Bone marrow (tissue), 2 donors: ENCODE measurements at places on chromosomes 12 and 14.

- DNase-seq = no peak
Measured at GRCh38 chr14:87049950-87050349, 943.0 kb downstream of the GALC start.

DNA sequence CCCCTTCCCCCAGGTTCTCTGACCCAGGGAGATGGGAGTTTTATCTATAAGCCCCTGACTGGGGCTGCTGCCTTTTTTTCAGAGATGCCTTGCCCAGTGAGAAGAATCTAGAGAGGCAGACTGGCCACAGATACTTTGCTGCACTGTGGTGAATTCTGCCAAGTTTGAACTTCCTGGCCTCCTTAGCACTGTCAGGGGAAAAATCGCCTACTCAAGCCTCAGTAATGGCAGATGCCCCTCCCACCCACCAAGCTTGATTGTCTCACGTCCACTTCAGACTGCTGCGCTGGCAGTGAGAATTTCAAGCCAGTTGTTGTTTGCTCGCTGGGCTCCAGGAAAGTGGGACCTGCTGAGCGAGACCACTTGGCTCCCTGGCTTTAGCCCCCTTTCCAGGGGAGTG lies 31.7 kb downstream of the KLRK1 start:
- no peak for DNase-seq

GRCh38 chr14:105337433-105337832 lies 22.9 kb downstream of the PACS2 start:
- DNase-seq = no peak

DNA sequence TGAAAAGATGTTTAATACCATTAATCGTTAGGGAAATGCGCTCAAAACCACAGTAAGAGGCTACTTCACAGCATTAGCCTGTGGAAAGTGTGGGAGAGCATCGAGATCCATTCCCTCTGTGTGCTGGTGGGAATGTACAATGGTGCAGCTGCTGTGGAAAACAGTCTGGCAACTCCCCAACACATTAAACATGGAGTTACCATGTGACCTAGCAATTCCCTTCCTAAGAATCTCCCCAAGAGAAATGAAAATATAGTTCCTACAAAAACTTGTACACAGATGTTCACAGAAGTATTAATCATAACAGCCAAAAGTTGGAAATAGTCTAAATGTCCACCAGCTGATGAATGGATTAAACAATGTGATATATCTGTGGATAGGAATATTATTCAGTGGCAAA lies 23.8 kb downstream of the MLXIP start:
- DNase-seq = no peak

DNA sequence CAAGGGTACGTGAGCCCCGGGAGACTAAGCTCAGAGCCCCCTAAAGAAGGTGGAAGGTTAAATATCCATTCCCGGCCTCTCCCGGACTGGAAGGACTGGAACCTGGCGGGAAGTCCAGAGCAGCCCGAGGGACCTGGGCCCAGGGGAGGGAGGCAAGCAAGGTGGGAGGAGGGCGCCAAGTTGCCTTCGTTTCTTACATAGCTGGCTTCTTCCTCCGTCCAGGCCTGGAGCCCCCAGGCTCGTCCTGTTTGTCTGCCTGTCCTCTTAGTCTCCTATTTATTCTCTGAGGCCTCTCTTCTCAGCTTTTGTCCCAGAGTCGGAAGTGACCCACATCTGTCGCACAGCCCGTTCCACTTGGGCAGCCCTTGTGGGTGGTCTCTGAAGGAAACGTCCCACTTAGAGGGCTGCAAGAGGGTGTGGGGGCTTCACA lies 745 bp downstream of the PCK2 start:
- no peak for DNase-seq

- DNase-seq = no peak
Measured at GRCh38 chr14:57246933-57247657, 21.6 kb downstream of the EXOC5 start.

DNA sequence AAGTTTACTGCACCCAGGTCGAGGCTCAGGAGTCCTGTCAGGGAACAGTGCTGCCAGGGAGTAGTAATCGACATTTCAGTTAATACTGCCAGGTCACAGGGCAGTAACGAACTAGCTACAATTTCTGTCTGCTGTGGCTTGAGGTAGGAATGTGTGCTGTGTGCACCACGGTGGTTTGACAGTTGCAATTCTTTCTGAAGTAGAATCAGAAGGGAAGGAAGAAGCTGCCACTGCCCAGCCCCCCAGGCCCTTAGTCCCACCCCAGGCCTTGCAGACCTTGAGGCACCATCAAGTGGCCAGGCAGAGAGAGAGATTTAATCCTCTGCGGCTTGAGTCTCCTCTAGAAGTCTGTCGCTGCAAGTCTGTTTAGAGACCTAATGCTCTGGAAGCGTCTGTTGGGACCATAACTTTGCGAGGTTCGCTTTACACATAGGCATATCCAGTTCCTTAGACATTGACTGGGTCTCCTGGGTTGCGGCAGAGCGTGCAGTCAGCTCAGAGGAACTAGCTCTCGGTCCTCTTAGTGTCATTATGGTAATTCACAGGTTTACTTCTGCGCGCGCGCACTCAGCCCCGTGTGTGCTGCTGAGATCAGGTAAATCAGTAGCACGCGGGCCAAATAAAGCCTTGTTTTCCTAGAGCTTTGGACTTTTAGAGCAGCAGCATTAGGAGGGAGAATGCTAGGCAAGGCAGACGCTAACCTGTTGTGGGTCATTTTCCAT lies 9.8 kb downstream of the NKX2-1 start:
- DNase-seq = no peak
